Hematopoietic multipotent progenitor cell treated with erythropoietin and hydrocortisone succinate and interleukin-3 and kit ligand, for 17 days (in vitro differentiated cells): ENCODE measurements at places on chromosomes 7 and 10.

- DNase-seq: no peak
These were observed 48.7 kb upstream of the OCM2 start for GRCh38 chr7:98038731-98039130.

- DNase-seq: no peak
These were observed 12.8 kb downstream of the PRKAG2 start for GRCh38 chr7:151864081-151864480.

DNA sequence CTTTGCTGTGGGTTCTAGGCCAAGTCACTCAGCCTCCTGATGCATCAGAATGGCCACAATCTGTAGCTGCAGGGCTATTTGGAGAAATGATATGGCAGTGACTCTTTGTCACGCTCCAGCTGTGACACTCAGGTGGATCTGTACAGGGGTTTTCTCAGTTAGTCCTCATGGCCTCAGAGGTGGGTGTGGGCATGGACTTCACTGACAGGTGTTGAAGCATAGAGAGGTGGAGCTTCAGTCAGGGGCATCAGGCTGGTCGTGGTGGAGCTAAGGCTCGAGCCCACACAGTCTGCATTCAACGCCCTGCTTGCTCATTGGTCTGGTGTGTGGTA, 21.2 kb downstream of the PALD1 start:
- DNase-seq: no peak

DNA sequence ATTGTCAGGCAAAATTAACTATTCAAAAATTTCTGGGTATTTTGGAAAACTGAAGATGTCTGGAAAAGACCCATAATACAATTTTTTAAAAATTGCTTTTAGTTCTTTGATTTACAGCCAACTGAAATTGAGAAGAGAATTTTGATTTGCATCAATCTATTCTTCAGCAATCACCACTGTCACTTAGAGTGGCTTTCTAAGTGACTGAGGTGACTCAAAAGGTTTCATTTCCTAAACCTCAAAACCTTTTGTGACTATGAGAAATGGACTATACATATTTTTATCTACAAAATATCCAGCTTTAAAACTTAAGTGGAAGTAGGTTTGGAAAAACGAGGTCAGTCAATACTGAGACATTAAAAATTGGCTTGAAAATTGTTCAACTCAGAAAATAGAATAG, 60.0 kb downstream of the ENO4 start:
- DNase-seq: no peak

- DNase-seq: no peak
These were observed 4.5 kb downstream of the CAMK2B start for GRCh38 chr7:44320794-44321371.

DNA sequence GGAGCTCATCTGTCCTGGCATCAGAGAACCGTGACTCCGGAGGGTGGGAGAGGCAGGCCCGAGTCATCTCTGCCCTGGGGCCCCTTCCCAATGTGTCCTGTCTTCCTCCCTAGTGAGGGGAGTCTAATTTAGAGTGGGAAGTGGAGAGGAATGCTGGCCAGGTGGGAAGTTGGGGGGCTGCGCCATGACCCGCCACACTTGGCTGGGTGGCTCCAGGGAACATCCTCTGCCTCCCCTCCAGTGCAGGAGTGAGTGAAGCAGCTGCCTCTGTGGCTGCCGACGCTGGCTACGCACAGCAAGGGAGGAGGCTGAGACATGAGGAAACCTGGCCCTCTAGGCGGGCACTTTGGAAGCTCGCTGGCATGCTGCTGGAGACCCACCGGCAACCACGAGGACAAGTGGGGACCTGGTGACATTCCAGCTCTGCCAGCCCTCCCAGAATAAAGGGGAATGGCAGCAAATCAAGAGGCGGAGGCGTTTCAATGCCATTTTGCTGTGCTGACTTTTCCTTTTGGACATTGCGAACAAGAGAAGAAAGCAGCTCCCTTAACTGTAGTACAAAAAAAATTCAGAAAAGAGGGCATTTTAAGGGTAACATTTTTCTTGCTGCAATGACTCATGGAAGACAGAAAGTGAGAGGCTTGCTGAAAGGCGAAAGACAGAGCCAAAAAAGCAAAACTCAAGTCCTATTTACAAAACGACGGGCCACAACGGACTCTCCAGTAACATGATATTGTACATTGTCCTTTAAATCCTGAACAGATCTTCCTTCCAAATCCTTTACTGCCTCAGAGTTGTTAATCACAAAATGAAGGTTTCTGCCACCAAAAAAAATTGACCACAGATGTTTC, 121.2 kb upstream of the PITRM1 start:
- DNase-seq: no peak

DNA sequence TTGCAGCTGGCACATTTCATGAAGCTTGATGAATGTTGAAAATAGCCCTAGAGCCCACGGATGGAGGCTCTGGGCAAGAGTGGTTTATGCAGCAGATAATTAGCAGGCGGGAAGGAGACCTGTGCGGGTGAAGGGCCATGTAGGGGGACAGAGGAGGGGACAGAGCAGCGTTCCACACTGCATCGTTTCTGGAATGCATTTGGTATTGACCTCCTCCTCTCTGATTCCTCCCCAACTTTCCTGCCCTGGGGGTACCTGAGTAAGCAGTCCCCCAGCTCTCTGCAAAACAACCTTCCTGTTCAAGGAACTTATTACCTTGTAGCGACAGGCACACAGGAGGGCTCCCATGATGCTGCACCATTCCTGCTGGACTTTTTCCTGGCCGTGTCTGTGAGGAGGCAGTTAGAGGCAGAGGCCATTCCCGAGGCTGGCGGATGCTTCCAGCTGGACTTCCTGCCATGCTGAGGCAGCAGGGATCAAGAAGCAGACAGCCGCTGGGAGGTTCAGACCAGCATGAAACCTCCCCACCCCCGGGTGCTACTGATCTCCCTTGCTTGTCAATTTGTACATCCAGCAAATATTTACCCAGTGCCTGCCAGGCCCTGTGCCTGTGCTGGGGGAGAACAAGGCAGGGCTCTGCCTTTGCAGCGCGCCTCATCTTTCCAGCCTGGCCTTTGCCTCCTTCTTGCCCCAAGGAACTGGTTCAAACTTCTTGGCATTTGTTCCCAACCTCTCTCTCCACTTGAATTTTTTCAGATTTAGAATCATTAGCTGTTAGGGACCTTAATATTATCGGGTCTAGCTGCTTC, 28.7 kb downstream of the SLC29A3 start:
- no peak for DNase-seq

GRCh38 chr10:21724020-21724589, 190.1 kb downstream of the MLLT10 start:
- peak; percentile 12 for DNase-seq

- DNase-seq: no peak
These were observed at the start of gene HK1 for GRCh38 chr10:69278446-69278963. TSS of gene HK1 (plus strand) at chr10:69278496.

- DNase-seq: no peak
These were observed 354.9 kb downstream of the BMPER start for GRCh38 chr7:34260279-34260678.

DNA sequence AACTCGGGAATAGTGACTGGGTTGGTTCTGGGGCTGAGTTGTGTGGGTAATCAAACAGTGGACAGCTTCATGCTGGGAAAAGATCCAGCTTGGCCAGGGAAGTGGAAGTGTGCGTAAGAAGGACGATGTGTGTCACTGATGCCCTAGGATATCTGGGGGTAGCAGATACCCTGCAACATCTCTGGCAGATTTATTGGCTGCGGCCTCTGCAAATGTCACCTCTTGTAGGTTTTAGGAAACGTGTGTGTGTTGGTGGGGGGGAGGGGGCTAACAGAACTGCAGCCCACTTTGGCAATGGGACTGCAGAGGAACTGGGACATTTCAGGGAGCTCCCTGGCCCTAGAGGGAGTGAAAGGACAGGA, 965 bp upstream of the AGAP3 start:
- DNase-seq: no peak

- no peak for DNase-seq
These were observed 283.7 kb downstream of the MALRD1 start for GRCh38 chr10:19332304-19332703.

GRCh38 chr10:70564901-70565351, 37.6 kb downstream of the PRF1 start:
- no peak for DNase-seq

- no peak for DNase-seq
These were observed 216.8 kb downstream of the PTEN start for GRCh38 chr10:88080213-88080612.

DNA sequence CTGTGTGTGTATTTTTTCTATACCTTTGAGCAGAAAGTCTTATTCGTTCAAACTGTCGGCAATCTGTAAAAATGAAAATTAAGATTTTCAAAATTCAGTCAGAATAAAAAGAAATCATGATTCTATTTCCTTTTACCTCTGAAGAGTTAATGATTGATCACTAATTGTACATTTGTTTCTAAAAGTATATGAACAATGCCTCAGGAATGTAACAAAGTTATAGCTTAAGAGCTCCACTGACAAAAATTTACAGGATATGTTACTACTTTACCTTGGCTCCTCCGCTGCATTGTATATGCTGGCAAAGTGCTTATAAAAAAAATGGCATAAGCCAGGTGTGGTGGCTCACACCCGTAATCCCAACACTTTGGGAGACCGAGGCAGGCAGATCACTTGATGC, 225.7 kb downstream of the VTI1A start:
- no peak for DNase-seq

DNA sequence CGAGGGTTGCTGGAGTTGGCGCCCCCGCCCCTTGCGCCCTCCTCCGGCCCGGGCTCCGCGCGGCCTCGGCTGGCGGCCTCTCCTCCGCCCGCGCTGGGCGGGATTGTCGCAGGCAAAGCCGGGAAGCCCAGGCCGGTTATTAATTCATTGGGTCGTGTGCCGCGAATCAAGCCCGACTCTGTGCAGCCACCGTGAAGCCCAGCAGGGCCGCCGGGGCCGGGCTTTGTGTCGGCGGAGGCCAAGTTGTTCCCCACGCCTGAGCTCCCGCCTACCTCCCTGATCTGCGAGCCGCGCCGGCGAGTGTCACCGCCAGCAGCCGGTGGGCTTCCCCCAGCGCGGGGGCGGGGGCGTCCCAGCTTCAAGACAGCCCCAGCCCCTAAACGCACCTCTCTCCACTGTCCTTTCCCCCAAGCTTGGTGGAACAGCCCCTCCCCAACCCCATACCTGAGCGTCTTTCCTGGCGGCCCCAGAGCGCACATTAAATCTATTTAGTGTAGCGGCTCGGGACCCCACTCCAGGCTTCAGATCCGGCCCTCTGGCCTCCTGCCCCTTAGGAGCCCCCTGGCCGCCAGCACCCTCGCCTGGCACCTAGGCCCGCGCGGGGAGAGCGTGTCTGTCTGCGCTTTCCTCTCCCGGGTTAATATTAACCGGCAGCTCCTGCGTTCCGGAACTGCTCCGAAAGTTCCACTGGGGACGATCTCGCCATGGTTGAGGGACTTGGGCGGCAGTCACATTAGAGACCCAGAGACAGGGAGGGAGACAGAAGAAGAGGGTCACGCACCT, 3.5 kb downstream of the SHH start:
- no peak for DNase-seq

DNA sequence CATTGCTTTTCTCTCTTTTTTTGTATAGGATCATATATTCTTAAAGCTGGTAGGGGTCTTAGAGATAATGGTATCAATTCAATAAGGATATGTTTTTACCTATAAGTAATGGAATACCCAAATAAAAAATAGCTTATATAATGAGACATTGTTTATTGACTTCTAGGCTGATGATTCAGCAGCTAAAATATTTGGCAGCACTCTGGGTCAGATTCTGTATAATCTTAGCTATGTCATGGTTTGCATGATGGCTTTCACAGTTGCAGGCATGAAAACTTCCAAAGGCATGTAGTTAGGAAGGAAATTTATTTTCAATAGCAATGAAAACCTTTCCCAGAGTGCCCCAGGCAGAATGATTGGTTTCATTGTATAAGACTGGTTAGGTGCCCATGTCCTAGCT, 32.1 kb upstream of the A1CF start:
- no peak for DNase-seq
